ENCODE measurements at places on chromosomes 5 and 9.

GRCh38 chr5:172798422-172799215 is 27.6 kb upstream of the DUSP1 start:
- no peak for DNase-seq

- no peak for DNase-seq
Observed at GRCh38 chr9:21154018-21154608, 12.3 kb downstream of the IFNA21 start.

GRCh38 chr5:74272831-74273451 is 367.6 kb downstream of the ENC1 start:
- DNase-seq, result no peak

DNA sequence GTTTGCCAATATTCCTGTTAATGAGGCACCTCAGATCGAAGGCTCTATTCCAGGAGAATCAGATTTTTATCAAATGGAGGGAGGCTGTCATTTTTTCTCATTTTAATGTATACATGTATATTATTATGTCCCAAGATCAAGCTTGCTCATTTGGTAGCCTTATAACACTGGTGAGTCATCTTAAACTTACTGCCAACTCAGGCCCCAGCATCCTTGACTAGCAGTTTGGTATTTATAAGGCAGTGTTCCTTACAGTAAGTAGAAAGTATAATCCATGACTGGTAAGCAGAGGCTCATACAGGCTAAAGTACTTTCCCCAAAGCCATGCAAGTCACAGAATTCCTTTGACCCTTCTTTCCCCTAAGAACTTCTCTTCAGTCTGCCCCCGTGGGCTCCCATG is 90.7 kb upstream of the NR3C1 start:
- no peak for DNase-seq

GRCh38 chr5:179228341-179229121 is 116.7 kb downstream of the ADAMTS2 start:
- no peak for DNase-seq

GRCh38 chr9:91195372-91196012 is 166.2 kb downstream of the AUH start:
- DNase-seq, result no peak

DNA sequence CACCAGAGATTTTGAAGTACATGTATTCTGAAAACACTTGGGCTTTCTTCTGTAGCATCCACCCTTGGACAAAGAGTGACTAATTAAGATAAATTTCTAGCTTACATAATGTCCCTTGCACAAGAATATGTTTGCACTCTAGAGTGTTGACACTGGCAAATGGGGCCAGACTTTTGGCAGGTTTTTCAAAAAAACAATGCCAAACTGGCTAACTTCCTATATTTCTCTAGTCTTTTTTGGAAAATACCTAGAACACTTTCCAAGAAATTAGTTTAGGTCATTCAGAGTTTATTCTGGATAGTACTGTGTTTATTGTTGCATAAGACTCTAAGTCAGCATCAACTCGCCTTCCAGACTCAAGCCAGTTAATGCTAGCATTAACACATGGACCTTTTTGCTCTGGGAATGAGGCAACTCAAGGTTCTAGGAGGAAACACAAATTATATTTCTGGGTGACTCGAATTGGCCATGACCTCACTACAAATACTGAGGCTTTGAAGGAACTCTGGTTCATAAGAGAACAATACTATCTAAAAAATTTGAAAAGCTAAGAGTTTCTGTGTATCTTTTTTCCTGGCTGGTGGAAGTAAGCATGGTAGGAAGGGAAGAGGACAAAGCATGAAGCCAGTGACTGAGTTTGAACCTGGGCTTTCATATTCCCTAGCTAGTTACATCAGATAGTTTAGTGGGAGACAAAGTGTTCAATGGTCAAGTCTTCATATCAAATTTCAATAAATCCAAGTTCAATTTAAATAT is 101.6 kb downstream of the NREP start:
- DNase-seq, result no peak

- DNase-seq, result no peak
Observed at GRCh38 chr5:64971513-64971912, 202.8 kb downstream of the CWC27 start.

GRCh38 chr5:97338729-97339128 is 155.7 kb upstream of the RIOK2 start:
- no peak for DNase-seq

DNA sequence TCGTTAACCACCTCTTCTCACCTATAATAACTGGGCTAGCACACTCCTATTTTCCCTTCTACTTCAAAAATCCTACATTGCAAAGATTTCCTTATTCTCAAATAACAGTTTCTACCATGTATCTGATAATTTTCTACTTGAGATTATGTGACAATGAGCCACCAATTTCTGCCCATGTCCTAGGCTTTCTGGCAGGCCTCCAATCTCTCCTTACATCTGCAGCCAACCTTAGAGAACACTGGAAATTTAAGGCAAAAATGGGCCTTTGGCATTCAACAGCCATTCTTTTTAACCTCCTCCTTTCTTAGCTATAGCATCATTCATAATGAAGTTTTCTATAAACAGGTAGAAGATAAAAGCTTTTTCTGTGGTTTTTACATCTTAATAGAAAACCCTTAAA is 225.1 kb downstream of the ARRDC3 start:
- no peak for DNase-seq

GRCh38 chr9:69179037-69179436 is 5.0 kb downstream of the TJP2 start:
- no peak for DNase-seq

DNA sequence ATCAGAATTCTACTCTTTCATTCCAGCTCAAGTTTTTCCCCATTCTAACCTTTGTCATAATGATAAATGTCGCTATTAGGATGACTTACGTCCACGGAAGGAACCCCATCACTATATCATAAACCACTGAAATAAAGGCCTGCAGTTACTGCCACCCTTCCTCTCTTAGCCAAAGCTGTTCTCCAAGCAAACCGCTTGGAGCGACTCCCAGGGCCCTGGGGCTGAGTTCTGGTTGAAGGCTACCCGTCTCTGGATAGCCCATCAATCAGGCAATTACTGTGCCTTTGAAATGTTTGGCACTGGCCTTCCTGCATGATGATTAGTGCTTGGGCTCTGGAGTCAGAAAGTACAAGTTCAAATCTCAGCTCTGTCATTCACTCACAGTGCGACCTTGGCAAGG is 386.0 kb downstream of the SPOCK1 start:
- no peak for DNase-seq

- peak; percentile 21 for DNase-seq
Observed at GRCh38 chr5:65721050-65721719, 724 bp downstream of the SGTB start.

DNA sequence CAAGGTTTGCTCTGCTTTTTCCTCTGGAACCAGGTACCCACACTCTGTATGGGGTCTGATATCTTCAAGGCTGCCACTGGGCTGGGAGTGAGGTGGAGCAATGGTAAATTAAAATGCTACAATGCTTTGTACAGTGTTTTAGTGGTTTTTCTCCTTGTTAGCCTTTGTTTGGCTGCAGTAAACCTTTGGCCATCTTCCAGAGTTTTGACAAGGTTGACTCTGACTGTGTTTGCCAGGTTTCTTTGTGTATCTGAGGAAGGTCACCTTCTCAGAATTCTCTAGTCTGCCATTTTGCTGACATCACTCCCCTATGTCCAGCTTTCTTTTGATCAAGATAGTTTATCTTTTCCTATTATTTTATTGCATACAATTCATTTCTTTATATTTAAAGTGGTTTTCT is 11.2 kb downstream of the SPATA31D1 start:
- no peak for DNase-seq

GRCh38 chr9:114785866-114786650 is 19.8 kb downstream of the TNFSF15 start:
- DNase-seq, result no peak

DNA sequence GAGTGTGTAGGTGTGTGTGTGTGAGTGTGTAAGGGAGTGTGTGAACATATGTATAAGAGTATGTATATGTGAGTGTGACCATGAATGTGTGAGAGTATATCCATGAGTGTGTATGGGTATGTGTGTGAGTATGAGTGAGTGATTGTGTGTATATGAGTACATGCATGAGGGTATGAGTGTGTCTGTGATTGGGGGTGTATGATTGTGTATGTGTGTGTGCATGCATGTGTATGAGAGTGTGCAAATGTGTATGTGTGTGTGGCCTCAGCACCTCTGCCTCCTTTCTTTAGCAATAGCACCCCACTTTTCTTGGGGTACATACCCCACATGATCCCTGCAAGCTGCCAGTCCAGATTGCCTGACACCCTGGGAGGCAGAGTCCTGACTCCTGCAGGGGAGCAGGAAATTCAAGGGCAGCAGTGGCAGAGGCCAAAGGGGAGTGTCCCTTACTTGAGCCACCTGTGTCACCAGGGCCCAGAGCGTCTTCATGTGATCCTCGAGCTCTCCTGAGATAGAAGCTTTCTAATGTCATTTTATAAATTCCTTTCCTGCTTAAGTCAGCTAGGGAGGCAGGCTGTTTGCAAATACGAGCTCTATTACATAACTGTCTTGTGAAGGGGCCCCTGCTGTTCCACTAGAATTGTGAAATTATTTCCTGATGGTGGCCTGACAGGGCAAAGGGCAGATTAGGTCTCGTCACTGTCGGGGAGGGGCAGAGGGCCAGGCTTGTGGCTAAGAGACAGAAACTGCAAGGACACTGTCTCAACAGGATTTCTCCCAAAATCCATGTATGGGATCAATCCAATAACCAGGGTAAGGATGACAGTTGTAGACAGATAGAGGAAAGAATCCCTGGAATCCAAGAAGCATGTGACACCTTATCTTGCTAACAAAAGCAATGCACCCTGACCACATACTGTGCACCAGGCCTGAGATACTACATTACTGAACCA is 389.1 kb downstream of the GADD45G start:
- DNase-seq, result peak; percentile 14

DNA sequence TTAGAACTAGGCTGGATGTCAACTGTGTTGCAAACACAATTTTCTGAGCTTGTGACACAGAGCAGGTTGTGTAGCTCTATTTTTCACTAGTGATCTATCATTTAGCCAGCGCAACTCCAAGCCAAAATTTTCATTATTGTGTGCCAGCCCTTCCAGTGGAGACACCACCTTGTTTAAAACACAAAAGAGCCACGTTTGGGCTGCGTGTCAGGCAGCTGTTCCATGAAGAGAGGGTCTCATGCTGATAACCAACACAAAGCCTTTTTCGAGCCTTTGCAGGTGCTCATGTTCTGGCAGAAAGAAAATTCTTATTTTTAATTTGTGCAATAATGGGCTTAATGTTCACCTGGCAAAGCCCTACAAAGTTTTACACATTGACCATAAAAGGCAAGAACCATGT is 237.6 kb upstream of the RGMB start:
- no peak for DNase-seq

- DNase-seq, result no peak
Observed at GRCh38 chr5:139481122-139481533, 1.4 kb downstream of the STING1 start.

GRCh38 chr5:84249918-84250630 is 134.6 kb downstream of the EDIL3 start:
- DNase-seq, result no peak

Data from substantia nigra (tissue), 51 donors.